ENCODE measurements at places on chromosomes 3 and 15. TPM values are rescaled to one million over a fixed set of nuclear protein-coding genes. Genes with fewer than 3 reads are reported as not detected.

- no peak within 1 kb of the TSS for H3K4me3 ChIP-seq
- H3K27me3 ChIP-seq: peaks cover 12% of the 10 kb centered on the region
- DNase-seq: no peak
- H3K4me1 ChIP-seq: no peaks in the 10 kb centered on the region
- H3K36me3 ChIP-seq: no peaks in the 10 kb centered on the region
Measured at GRCh38 chr3:130516645-130517512, at the start of gene COL6A6. Gene COL6A6 (plus strand): TSS chr3:130517177. CDS start chr3:130560365, 43,188 bp downstream.

DNA sequence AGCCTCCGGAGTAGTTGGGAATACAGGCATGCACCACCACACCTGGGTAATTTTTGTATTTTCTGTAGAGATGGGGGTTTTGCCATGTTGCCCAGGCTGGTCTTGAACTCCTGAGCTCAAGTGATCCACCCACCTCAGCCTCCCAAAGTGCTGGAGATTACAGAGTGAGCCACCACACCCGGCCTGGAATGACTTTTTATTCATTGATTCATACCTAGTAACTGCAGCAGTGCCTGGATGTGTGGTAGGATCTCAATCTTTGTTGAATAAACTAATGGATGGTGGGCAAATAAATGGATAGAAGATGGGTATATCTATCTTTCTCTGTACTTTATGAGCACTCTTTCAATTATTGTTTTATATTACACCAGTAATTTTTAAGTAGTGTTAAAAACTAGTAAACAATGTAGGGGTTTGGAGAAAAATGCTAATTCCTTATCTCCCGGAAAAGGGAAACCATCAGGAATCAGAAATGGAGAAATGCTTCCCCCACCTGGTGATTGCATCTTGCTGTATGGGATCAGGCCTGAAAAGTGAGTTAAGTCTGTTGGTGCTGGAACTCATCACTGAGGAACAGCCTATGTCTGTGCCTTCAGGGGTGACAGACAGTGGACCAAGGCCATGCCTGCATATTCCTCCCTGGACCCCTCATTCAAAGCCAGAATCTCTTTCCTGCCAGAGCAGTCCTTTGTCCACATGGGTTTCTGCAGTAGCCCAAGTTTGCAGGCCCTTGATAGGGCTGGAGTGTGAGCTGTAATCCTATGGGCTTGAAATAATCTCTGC, 161.0 kb upstream of the CTDSPL start:
- peaks cover 9% of the 10 kb centered on the region for H3K27me3 ChIP-seq
- DNase-seq: no peak
- H3K36me3 ChIP-seq: no peaks in the 10 kb centered on the region
- H3K27ac ChIP-seq: no peak overlapping the region
- H3K4me1 ChIP-seq: no peaks in the 10 kb centered on the region

Gene HRH1
- 13.1 TPM for total RNA-seq

Gene AHSG
- total RNA-seq: not detected

DNA sequence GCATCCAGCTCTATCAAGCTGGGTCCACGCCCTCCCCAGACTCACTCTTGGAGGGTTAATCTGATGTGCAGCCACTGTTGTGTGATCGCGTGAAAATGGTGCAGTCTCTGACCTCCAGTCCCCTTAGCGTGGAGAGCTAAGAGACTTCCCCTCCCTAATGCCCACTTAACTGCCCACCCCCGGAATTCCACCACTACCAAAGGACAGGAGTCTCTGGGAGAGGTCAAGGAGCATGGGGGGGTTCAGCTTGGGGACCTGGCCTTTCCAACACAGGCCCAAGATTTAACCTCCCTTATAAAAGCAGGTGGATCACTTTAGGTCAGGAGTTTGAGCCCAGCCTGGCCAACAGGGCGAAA, 48.8 kb downstream of the CCDC12 start:
- H3K36me3 ChIP-seq: peaks cover 34% of the 10 kb centered on the region
- H3K27me3 ChIP-seq: no peaks in the 10 kb centered on the region
- no peak overlapping the region for H3K4me3 ChIP-seq
- no peak overlapping the region for H3K27ac ChIP-seq
- peaks cover 26% of the 10 kb centered on the region for H3K4me1 ChIP-seq

DNA sequence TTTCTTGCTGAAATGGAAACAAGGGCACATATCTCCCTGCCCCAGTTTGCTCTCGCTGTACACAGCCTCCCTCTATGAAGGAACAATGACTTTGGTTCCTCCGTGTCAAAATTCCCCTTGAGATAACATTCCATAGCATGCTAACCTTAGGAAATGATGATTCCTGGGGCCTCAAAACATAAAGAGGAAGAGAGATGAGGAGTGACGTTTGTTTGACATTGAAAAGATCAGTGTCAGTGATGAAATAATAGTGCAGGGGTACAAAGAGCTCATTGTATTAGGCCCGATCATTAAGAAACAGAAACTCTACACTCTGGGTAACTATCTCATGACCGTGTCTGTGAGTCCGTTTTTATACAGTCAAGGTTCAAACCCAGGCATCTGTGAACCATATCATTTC, 55.2 kb downstream of the ARNT2 start:
- no peak overlapping the region for H3K27ac ChIP-seq
- peaks cover 33% of the 10 kb centered on the region for H3K4me1 ChIP-seq
- no peak for DNase-seq
- H3K4me3 ChIP-seq: no peak overlapping the region

DNA sequence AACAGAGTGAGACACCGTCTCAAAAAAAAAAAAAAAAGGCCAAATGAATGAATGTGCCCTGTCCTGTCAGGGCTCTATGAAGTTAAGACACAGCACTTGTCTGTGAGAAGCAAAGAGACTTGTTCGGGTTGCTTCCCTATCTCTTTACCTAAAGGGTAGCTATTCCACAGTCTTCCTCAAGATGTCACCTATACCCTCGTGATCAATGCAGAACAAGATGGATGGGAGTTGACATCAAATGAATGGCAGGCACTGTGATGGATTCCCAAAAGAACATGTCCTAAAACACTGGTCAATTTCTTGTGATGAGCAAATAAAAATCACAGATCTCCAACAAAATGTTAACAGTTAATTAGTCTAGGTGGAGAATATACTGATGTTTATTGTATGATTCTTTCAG, 9.5 kb downstream of the TADA3 start:
- H3K27me3 ChIP-seq: no peaks in the 10 kb centered on the region
- H3K4me1 ChIP-seq: peaks cover 3% of the 10 kb centered on the region
- DNase-seq: no peak
- H3K4me3 ChIP-seq: no peak overlapping the region

- DNase-seq: no peak
- no peaks in the 10 kb centered on the region for H3K4me1 ChIP-seq
- no peak overlapping the region for H3K4me3 ChIP-seq
- H3K27ac ChIP-seq: no peak overlapping the region
Measured at GRCh38 chr3:139173372-139174108, 128.8 kb upstream of the PRR23C start.

DNA sequence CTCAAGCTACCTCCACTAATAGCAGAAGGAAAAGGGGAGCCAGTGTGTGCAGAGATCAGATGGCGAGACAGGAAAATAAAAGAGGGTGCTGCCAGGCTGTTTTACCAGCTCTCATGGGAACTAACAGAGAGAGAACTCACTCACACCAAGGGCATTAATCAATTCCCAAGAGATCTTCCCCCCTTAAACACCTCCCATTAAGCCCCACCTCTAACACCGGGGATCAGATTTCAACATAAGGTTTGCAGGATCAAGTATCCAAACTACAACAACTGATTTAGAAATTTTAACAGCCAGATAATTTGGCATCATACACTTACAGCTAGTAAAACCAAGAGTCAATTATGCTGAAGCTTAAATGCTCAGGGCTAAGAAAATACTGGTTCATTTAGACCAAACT, 18.9 kb downstream of the CD200 start:
- peaks cover 6% of the 10 kb centered on the region for H3K27me3 ChIP-seq
- peaks cover 2% of the 10 kb centered on the region for H3K4me1 ChIP-seq
- H3K36me3 ChIP-seq: peaks cover 2% of the 10 kb centered on the region
- H3K4me3 ChIP-seq: no peak overlapping the region

DNA sequence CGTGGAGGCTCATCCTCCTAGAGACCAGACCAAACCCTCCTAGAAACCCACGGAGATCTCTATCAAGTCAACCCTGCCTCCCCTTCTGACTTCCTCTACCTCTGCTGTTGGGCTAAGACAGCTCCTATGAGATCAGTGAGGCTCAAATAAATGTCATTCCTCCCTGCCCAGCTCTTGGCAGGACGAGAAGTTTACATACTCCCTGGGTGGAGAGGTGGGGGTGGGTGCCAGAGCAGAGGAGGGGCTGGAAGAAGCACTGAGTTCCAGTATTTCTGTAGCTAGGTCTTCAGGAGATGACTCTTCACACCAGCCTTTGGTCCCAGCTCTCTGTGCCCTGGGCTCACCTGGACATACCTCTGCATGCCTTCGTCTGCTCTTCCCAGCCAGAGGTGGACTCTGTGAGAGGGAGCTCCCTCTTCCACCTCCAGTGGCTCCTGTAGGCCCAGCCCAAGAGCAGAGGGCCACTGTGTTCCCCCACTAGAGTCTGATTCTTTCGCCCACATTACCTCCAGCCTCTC, 42.4 kb upstream of the TLE3 start:
- no peak overlapping the region for H3K27ac ChIP-seq
- H3K27me3 ChIP-seq: peaks cover 41% of the 10 kb centered on the region
- peaks cover 10% of the 10 kb centered on the region for H3K4me1 ChIP-seq
- no peak overlapping the region for H3K4me3 ChIP-seq

Gene ARNT2
- 14.7 TPM for total RNA-seq

Gene GMPPB
- total RNA-seq: 35.8 TPM

Gene IQCH
- total RNA-seq: 2.5 TPM

- DNase-seq: peak; percentile 87
- no peaks in the 10 kb centered on the region for H3K36me3 ChIP-seq
- H3K27ac ChIP-seq: peak overlapping the region; percentile 71
- no peak overlapping the region for H3K4me3 ChIP-seq
- peaks cover 30% of the 10 kb centered on the region for H3K4me1 ChIP-seq
Measured at GRCh38 chr3:43759297-43759782, 68.6 kb downstream of the ABHD5 start.

- no peak overlapping the region for H3K27ac ChIP-seq
- no peak overlapping the region for H3K4me3 ChIP-seq
- no peaks in the 10 kb centered on the region for H3K36me3 ChIP-seq
- no peaks in the 10 kb centered on the region for H3K4me1 ChIP-seq
- H3K27me3 ChIP-seq: no peaks in the 10 kb centered on the region
- DNase-seq: no peak
Measured at GRCh38 chr15:87031540-87032230, 952.0 kb downstream of the AGBL1 start.

DNA sequence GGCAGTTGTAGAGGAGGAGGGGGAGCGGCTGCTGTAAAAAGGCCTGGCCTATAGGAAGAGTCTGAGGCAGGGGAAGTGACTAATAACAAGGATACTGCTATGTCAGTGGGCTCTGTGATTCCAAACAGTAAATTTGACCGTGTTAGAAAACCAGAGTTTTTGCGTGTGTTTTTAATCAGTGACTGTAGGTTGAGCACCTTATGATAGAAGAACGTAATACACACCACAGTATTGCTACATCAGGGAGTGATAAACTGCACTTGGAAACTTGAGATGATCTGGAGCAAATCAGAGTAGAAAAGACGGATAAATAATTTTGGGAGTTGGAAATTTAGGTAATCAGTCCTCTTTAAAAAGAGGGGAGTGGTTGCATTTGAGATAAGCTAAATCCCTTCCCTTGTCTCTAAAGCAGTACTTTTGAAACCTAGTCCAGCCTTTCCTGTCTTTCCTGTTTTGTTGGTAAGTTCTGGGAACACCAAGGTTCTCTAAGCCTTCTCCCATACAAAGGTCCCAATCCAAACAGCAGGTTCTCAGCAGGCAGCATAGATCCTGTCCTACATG, 130.5 kb upstream of the NR2E3 start:
- H3K4me3 ChIP-seq: no peak overlapping the region
- peak; percentile 83 for DNase-seq
- H3K27ac ChIP-seq: 0 out of 2 replicates have a peak overlapping the region, but pooled peaks have one; percentile 29
- no peaks in the 10 kb centered on the region for H3K36me3 ChIP-seq
- no peaks in the 10 kb centered on the region for H3K27me3 ChIP-seq

DNA sequence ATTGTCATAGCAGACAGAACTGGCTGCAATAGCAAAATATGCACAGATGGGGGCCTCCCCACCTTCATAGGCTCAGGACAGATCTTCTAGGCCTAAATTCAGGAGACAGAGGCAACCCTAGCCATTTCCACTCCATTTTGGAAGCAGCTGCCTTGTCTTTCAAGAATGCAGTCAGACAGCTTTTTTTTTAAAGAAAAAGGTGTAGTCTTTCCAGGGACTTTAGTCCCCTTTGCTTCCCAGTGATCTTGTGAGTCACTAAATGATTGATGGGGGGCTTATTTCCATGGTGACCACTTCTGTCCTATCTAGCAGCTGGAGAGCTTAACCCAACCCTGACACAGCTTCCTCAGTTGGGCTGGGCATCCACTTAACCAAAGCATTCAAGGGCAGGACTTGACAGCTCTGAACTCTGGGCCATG, 165.9 kb downstream of the TPRG1 start:
- DNase-seq: no peak
- H3K27me3 ChIP-seq: no peaks in the 10 kb centered on the region

Gene CCDC66
- 12.2 TPM for total RNA-seq

DNA sequence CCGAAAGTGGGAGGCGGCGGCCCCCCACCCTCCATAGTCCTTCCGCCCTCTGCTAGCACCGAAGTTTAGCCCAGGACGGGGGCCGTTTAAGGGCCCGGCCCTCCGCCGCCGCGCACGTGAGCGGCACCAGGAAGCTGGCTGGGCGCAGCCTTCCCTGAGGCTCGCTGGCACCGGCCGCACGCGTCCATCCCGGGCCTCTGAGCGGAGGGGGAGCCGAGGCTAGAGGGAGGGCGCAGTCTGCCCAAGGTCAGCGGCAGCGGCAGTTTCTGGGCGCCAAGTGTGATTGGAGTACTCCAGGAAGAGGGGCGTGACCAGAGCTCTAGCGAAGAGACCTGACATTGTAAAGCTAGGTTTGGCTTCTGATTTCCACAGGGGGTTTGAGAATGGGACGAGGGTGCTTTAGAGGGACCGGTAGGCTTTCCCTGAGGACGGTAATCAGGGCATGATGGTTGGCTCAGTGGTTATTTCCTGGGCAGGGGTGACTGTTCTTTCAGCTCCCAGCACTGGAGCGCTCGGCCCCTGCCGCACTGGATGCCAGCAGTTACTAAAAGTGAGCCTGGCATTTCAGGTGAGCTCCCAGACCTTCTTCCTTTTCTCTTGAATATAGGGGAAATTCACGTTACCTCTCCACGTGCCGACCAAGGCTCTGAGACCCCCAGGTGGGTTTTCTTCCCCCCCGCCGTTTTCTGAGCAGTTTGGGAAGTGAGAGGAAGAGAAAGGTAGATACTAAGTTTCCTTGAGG, 853 bp downstream of the TEX264 start:
- H3K27me3 ChIP-seq: no peaks in the 10 kb centered on the region
- H3K27ac ChIP-seq: peak overlapping the region; percentile 79
- DNase-seq: peak; percentile 41
- H3K4me1 ChIP-seq: peaks cover 12% of the 10 kb centered on the region

- no peaks in the 10 kb centered on the region for H3K36me3 ChIP-seq
- no peak overlapping the region for H3K27ac ChIP-seq
- no peak overlapping the region for H3K4me3 ChIP-seq
- H3K27me3 ChIP-seq: no peaks in the 10 kb centered on the region
- H3K4me1 ChIP-seq: peaks cover 14% of the 10 kb centered on the region
- DNase-seq: no peak
Measured at GRCh38 chr15:60571008-60571420, 92.1 kb upstream of the ICE2 start.

- H3K27ac ChIP-seq: no peak overlapping the region
- no peaks in the 10 kb centered on the region for H3K36me3 ChIP-seq
- H3K4me1 ChIP-seq: peaks cover 2% of the 10 kb centered on the region
- no peak overlapping the region for H3K4me3 ChIP-seq
Measured at GRCh38 chr3:106337116-106337515, 468.3 kb upstream of the CBLB start.

Gene CADM2
- total RNA-seq: not detected

Gene PLAAT1
- 0.54 TPM for total RNA-seq

GRCh38 chr3:30826531-30826942, 67.9 kb downstream of the GADL1 start:
- H3K27me3 ChIP-seq: no peaks in the 10 kb centered on the region
- no peak overlapping the region for H3K4me3 ChIP-seq
- H3K4me1 ChIP-seq: no peaks in the 10 kb centered on the region
- DNase-seq: no peak
- H3K27ac ChIP-seq: no peak overlapping the region

All from IMR-90 (cell line).